Upper lobe of right lung (tissue), 1 donor: ENCODE measurements at places on chromosomes 13 and 19.

DNA sequence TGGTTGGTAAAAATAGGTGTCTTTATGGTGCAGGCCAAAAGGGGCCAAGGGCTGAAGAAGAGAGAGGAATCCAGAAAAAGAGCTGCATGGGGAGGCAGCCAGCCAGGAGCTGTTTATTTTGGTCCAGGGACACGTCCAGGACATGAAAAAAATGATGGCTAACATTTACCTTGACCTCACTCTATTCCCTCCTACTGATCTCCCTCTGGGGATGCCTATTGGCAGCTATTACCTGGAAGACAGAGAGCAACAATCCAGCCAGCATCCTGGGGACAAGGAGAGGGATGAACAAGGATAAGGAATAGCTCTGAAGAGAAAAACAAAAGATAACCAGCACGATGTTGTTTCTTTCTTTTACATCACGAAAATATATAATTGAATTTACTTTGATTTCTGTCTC lies 1599.6 kb downstream of the SLITRK5 start:
- DNase-seq, result no peak
- H3K4me1 ChIP-seq, result no peaks in the 10 kb centered on the region
- no peaks in the 10 kb centered on the region for H3K36me3 ChIP-seq

- no peaks in the 10 kb centered on the region for H3K36me3 ChIP-seq
- H3K27me3 ChIP-seq, result no peaks in the 10 kb centered on the region
Measured at GRCh38 chr19:55289117-55289796, 5.5 kb downstream of the BRSK1 start.

DNA sequence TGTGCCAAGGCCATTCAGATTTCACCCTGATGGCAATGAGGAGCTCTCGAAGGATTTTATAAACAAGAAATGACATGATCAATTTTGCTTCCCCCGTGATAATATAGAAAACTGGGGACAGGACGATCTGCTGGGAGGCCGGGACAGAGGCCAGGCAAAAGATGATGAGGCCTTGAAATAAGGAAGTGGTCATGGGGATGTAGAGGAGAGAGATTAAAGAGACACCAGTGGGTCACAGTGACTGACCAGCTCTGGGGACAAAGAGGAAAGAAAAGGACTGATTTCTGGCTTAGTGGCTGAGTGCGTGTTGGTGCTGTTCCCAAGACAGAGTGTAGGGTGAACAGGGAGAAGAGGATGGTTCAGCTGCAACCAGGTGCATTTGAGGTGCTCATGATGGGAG lies 68.7 kb upstream of the FLT1 start:
- no peak overlapping the region for H3K4me3 ChIP-seq
- no peak overlapping the region for H3K27ac ChIP-seq
- H3K27me3 ChIP-seq, result no peaks in the 10 kb centered on the region
- no peaks in the 10 kb centered on the region for H3K36me3 ChIP-seq
- no peak for DNase-seq

DNA sequence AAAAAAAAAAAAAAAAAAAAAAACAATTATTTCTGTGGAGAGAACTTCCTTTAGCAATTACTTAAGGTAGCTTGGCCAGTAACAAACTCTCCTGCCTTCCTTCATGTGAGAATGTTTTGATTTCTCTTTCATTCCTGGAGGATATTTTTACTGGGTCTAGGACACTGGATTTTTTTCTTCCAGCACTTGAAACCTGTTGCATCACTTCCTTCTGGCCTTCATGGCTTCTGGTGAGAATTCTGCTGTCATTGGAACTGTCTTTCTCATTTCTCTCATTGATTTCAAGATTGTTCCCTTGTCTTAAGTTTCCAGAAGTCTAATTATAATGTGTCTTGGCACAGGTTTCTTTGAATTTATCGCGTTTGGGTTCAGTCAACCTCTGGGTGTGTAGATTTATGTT lies 19.3 kb upstream of the RAB20 start:
- H3K27ac ChIP-seq, result no peak overlapping the region
- no peak overlapping the region for H3K4me3 ChIP-seq
- DNase-seq, result no peak
- H3K4me1 ChIP-seq, result peaks cover under 1% of the 10 kb centered on the region
- no peaks in the 10 kb centered on the region for H3K27me3 ChIP-seq

DNA sequence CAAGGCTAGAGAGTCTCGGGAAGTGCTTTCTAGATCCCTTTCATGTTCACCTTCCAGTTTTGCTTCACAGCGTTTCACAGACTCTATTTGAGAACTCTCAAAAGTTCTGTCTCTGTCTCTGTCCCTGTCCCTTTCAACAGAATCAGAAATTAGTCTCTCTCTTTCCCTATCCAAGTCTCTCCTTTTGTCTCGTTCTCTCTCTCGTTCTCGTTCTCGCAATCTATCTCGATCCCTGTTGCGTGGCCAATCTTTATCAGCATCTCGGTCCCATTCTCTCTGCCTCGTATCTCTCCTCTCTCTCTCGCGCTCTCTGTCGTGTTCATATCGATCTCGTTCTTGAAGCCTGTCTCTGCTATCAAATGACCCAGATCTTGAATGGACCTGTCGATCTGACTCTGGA lies 85.0 kb downstream of the ZC3H13 start:
- DNase-seq, result no peak
- peaks cover 81% of the 10 kb centered on the region for H3K36me3 ChIP-seq
- no peaks in the 10 kb centered on the region for H3K27me3 ChIP-seq
- no peaks in the 10 kb centered on the region for H3K4me1 ChIP-seq
- no peak overlapping the region for H3K4me3 ChIP-seq

DNA sequence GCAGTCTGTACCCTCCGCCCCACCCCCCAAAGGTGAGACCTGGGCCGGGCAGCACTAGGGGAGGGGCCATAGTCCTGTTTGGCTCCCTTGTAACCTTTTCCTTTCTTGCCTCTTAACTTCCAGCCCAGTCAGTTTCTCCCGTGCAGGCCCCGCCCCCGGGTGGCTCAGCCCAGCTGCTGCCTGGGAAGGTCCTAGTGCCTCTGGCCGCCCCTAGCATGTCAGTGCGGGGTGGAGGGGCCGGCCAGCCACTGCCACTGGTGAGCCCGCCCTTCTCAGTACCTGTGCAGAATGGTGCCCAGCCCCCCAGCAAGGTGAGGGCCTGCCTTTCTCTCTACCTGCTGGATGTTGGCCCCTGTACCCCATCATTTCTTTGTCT lies 10.5 kb upstream of the PRR19 start:
- H3K4me1 ChIP-seq, result no peaks in the 10 kb centered on the region
- no peak overlapping the region for H3K27ac ChIP-seq
- no peak for DNase-seq
- H3K27me3 ChIP-seq, result no peaks in the 10 kb centered on the region
- H3K4me3 ChIP-seq, result no peak overlapping the region

DNA sequence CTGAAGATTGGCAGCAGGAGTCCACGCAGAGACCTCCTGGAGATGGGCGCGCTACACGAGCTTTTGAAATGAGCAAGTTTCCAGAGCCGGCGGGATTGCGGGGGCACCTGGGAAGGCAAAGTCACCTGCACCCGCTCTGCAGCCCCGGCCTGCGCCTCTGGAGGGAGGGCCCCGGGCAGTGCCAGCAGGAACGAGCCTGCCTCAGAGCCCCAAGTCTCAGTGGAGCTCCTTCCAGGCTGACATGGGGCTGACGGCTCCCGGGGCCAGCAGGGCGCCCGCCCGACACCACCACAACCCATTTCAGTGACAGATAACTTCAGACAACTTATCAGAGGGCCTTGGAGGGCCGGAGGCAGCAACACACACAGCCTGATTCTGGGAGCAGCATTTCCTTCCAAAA lies 45.0 kb downstream of the RASA3 start:
- H3K36me3 ChIP-seq, result no peaks in the 10 kb centered on the region
- no peak overlapping the region for H3K4me3 ChIP-seq
- no peaks in the 10 kb centered on the region for H3K27me3 ChIP-seq
- no peaks in the 10 kb centered on the region for H3K4me1 ChIP-seq
- H3K27ac ChIP-seq, result no peak overlapping the region

GRCh38 chr13:61777271-61777670 lies 361.6 kb upstream of the PCDH20 start:
- no peak overlapping the region for H3K27ac ChIP-seq
- no peaks in the 10 kb centered on the region for H3K36me3 ChIP-seq
- no peak overlapping the region for H3K4me3 ChIP-seq
- H3K27me3 ChIP-seq, result no peaks in the 10 kb centered on the region
- no peaks in the 10 kb centered on the region for H3K4me1 ChIP-seq
- no peak for DNase-seq

GRCh38 chr19:1725100-1726064 lies 27.9 kb upstream of the ONECUT3 start:
- H3K27me3 ChIP-seq, result peaks cover 77% of the 10 kb centered on the region
- no peaks in the 10 kb centered on the region for H3K4me1 ChIP-seq
- H3K36me3 ChIP-seq, result no peaks in the 10 kb centered on the region

GRCh38 chr19:5153601-5154128 lies 184.8 kb downstream of the KDM4B start:
- peaks cover 18% of the 10 kb centered on the region for H3K36me3 ChIP-seq
- H3K4me1 ChIP-seq, result no peaks in the 10 kb centered on the region
- H3K27ac ChIP-seq, result no peak overlapping the region
